ENCODE measurements at places on chromosomes 16 and 17. TPM values are rescaled to one million over a fixed set of nuclear protein-coding genes. Genes with fewer than 3 reads are reported as not detected.

DNA sequence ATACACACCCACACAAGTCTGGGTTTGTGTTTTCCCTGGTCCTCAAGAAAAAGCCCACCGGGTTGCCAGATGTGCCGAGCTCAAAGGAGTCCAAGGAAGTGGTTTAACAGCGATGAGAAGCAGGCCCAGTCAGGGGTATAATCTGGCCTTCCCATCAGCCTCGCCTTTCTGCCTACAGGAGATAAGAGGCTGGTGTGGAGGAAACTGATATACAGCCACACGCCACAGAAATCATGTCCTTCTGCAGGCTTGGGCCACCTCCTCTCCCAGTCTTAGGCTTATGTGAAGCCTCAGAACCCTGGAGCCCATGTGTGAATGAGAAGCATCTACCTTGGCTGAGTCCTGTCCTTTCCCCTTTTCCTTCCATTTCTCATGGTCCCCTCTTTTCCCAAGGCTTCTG is 43.6 kb upstream of the MMP2 start:
- no peaks in the 10 kb centered on the region for H3K36me3 ChIP-seq
- H3K4me1 ChIP-seq: no peaks in the 10 kb centered on the region
- no peak for DNase-seq

DNA sequence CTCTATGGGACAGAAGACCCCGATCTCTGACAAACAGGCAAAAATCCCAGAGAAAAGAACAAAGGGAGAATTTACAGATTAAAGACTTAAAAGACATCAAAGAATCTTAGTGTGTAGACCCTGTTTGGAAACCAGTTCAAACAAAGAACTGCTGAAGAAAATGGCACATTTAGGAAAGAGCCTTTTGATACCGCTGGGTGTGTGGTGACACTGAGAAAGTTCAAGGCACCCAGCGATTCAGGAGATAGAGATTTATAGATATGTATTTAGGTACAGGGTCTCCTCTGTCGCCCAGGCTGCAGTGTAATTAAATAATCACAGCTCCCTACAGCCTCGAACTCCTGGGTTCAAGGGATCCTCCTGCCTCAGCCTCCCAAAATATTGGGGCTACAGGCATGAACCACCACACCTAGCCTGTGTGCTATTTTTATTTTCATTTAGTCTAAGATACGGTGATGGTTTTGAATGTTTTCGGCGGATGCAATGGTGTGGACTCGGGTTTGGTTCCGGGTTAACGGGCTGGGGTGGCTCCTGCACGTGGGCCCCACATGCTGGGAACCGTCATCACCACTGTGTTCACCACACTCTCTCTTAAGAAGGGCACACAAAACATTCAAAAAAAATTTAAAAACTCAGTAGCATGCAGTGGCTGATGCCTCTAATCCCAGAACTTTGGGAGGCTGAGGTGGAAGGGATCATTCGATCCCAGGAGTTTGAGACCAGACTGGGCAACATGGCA is 114.0 kb downstream of the ZNF778 start:
- peaks cover 7% of the 10 kb centered on the region for H3K4me1 ChIP-seq
- H3K27ac ChIP-seq: no peak overlapping the region
- no peak for DNase-seq
- H3K36me3 ChIP-seq: no peaks in the 10 kb centered on the region
- H3K4me3 ChIP-seq: no peak overlapping the region

Gene TOB1
- 41.7 TPM for total RNA-seq

DNA sequence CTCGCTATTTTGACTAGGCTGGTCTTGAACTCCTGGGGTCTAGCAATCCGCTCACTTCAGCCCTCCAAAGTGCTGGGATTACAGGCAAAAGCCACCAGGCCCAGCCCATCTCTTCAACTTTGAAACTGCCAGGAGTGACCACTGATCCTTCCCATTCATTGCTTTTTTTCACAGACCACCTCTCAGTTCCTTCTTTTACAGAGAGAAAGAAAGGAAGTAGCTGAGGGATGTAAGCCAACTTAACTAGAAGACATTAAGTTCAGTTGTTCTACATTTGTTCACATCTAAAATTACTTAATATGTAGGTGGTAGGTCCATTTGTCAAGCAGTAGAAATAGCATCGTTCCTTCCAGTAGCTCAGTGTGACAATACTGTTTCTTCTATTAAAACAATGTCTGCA is 219.8 kb downstream of the STX8 start:
- no peak for DNase-seq
- H3K36me3 ChIP-seq: no peaks in the 10 kb centered on the region
- H3K4me1 ChIP-seq: no peaks in the 10 kb centered on the region
- H3K27me3 ChIP-seq: no peaks in the 10 kb centered on the region
- no peak overlapping the region for H3K4me3 ChIP-seq
- no peak overlapping the region for H3K27ac ChIP-seq

Gene DPEP2
- 1.1 TPM for total RNA-seq

Gene OR1A1
- not detected for total RNA-seq

Gene KRT16
- 31.9 TPM for total RNA-seq

GRCh38 chr16:11550791-11551498 is 35.8 kb downstream of the LITAF start:
- no peak overlapping the region for H3K27ac ChIP-seq
- no peaks in the 10 kb centered on the region for H3K27me3 ChIP-seq
- no peaks in the 10 kb centered on the region for H3K4me1 ChIP-seq
- H3K4me3 ChIP-seq: no peak overlapping the region
- peaks cover 80% of the 10 kb centered on the region for H3K36me3 ChIP-seq

- H3K4me3 ChIP-seq: no peak overlapping the region
- no peak for DNase-seq
- H3K27ac ChIP-seq: no peak overlapping the region
- H3K4me1 ChIP-seq: no peaks in the 10 kb centered on the region
These were observed 61.4 kb downstream of the NFATC3 start for GRCh38 chr16:68146585-68146984.
